ENCODE measurements at places on chromosomes 2 and 18. TPM values are rescaled to one million over a fixed set of nuclear protein-coding genes. Genes with fewer than 3 reads are reported as not detected.

DNA sequence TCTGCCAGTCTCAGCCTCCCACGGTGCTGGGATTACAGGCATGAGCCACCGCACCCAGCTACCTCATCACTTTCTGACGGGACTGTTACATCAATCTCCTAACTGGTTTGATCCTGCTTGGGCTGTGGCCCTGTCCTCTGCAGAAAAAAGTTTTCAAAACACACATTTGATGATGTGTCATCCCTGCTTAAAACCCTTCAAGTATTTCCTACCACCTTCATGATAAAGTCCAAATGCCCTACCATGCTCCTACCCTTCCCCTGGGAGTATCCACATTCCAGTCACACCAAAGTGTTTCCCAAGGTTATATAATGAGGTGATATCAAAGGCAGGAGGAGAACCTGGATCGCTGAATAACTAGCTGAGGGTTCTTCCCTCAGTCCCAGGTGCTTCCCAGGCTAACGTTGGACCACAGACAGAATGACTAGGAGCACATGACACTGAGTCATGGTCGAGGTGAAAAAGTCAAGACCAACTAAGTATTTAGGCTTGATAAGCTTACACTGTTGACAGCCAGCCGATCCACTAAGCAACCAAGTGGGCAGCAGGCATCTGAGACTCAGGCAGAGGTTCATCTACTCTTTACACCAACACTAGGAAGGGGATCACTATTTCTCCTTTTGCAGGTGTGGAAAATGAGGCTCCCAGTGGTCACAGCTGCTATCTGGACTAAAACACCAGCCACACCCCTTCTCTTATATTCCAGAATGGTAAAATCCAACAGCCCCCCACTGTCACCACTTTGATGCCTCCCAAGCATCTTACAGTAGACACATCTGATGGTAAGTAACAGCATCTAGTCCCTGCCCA lies 31.8 kb downstream of the CYRIA start:
- no peak for DNase-seq

DNA sequence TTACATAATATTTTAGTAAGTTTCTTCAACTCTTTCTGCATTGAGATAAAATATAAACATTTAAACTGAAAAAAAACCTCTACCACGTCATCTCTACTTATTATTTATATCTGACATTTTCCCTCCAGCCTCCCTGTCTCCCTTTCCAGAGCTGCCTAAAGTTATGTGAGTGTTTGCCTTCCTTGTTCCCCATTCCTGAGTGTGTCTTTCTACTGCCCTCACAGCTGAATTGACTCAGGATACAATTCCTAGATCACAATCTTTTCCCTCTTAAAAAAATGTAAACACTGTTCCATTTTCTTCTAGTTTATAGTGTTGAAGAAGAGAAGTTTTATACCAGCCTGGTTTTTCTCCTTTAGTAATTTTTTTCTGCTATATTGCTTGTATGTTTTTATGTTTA lies 5.3 kb downstream of the TRPM8 start:
- no peak for DNase-seq

DNA sequence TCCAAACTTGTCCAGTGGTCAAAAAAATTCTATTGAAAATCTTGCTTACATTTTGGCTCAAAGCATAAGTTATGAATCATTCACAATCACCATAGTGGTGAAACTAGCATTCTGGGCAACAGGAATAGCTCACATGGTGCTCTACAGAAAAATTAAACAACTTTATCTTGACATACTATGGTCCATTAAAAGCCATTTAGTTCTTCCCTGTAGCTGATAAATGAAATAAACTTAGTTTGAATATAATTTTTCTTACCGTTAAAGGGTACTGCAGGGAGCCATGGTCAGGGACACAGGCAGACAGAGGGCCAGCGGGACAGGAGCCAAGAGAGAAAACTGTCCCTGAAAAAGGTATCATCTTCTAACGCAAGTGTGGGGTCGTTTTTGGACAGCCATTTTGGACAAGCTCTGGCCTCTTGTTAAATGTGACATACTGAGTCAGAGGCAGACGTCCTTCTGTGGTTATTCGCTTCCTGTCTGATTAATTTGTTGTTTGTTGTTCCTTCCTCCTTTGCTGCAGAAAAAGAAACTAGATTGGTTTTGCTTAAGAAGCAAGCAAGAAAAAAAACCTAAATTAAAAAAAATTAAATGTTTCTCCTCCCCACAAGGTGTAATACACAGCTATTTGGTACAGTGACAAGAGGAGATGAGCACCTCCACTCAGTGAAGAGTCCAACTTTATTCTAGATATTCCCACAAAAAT lies at the start of gene WIPF1:
WIPF1 (minus strand) TSS at position 460 of the 703 bp plus-strand sequence. CDS start 12,231 bp downstream, outside the sequence.
- peak; percentile 82 for DNase-seq

DNA sequence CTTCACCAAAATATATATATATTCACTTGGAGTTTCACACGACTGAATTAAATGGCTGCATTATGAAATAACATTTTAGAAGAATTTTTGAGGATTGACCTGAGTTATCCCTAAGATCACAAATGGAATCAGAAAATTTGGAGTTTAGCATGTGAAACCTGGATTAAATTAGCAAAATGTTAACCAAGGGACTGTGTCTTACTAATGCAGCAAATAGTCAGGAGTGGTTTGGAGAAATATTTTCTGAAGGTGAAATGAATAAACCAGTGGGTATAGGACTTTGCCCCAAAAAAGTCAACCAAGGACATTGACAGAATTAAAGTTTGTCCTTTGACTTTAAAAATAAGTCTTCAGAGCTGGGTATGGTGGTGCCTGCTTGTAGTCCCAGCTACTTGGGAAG lies 111.2 kb downstream of the PRPF40A start:
- peak; percentile 17 for DNase-seq

DNA sequence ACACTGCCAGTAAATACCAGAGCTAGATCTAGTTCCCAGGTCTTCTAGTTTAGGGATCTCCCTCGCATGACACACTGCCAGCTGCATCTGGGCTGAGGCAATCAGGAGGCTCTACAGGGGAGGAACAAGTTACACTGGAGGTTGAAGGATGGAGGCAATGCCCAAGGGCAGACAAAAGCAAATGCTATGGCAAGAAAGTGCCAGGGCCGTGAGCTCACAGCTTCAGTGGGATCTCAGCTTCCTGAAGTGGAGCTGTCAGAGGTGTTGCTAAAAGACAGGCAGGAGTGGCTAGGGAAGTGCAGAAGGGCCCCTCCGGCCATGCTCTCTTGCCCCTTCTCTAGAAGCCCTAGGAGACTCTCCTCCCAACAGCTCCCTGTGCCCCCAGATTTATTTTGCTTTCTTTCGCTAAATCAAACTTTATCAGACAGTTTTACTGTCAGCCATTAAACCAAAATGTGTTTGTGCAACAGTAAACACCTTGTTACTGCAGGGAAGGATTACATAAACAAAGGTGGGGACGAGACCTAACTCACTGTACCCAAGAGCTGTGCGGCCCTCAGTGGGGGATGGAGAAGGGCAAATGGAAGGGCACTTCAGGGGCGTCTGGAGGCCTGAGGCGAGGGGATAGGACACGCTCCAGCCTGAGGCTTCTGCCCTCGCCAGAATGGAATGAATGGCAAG lies 39.4 kb upstream of the PKDCC start:
- DNase-seq: no peak

- DNase-seq: no peak
Measured at GRCh38 chr18:13872932-13873331, 42.4 kb downstream of the MC2R start.

GRCh38 chr2:100796499-100797100 lies 23.3 kb upstream of the NPAS2 start:
- no peak for DNase-seq

GRCh38 chr2:128590309-128591021 lies 271.8 kb upstream of the HS6ST1 start:
- peak; percentile 64 for DNase-seq

CCDC141 gene
- 3.6 TPM for total RNA-seq

GRCh38 chr2:239593455-239593854 lies 192.6 kb upstream of the HDAC4 start:
- no peak for DNase-seq

CCDC138 gene
- total RNA-seq: 1.8 TPM

HAAO gene
- 2.9 TPM for total RNA-seq

- DNase-seq: no peak
Measured at GRCh38 chr2:178479758-178480226, 465 bp upstream of the PLEKHA3 start.
